ENCODE measurements at places on chromosomes 3 and 15. TPM values are rescaled to one million over a fixed set of nuclear protein-coding genes. Genes with fewer than 3 reads are reported as not detected.

ESYT3 gene
- total RNA-seq = 1.9 TPM

SPINK8 gene
- total RNA-seq = not detected

GPR62 gene
- not detected for total RNA-seq

DNA sequence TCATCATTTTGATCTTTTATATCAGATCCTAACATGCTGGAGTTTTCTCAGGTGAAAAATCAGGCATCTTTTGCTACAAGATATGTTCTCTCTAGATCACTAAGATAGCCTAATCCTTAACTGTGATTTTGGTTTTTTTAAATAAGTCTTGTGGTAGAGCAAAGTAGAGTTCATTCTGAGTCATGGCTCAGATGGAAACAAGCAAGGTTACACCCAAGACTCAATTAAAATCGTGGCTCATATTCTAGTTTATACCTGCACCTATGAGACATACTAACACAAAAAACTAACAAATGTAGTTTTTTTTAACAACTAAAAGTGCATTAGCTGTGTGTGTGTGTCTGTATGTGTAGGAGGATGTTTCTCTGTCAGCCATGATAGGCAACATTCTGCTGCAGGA is 428.2 kb downstream of the NLGN1 start:
- no peak overlapping the region for H3K27ac ChIP-seq
- no peaks in the 10 kb centered on the region for H3K36me3 ChIP-seq
- H3K4me1 ChIP-seq = no peaks in the 10 kb centered on the region
- no peak for DNase-seq
- H3K27me3 ChIP-seq = no peaks in the 10 kb centered on the region
- H3K4me3 ChIP-seq = no peak overlapping the region

- peak overlapping the region; percentile 98 for H3K27ac ChIP-seq
- peak overlapping the region; percentile 93 for H3K4me3 ChIP-seq
- H3K4me1 ChIP-seq = peaks cover 71% of the 10 kb centered on the region
- no peak for DNase-seq
- H3K27me3 ChIP-seq = no peaks in the 10 kb centered on the region
These were observed 2.5 kb downstream of the AMOTL2 start for GRCh38 chr3:134371542-134372324.

- H3K4me1 ChIP-seq = no peaks in the 10 kb centered on the region
- H3K27ac ChIP-seq = no peak overlapping the region
- H3K27me3 ChIP-seq = no peaks in the 10 kb centered on the region
- no peak for DNase-seq
- H3K36me3 ChIP-seq = peaks cover 2% of the 10 kb centered on the region
These were observed 41.3 kb downstream of the SCN5A start for GRCh38 chr3:38608086-38608775.

Measured in thoracic aorta (tissue), 2 donors.